ENCODE measurements at places on chromosomes 11 and 22.

DNA sequence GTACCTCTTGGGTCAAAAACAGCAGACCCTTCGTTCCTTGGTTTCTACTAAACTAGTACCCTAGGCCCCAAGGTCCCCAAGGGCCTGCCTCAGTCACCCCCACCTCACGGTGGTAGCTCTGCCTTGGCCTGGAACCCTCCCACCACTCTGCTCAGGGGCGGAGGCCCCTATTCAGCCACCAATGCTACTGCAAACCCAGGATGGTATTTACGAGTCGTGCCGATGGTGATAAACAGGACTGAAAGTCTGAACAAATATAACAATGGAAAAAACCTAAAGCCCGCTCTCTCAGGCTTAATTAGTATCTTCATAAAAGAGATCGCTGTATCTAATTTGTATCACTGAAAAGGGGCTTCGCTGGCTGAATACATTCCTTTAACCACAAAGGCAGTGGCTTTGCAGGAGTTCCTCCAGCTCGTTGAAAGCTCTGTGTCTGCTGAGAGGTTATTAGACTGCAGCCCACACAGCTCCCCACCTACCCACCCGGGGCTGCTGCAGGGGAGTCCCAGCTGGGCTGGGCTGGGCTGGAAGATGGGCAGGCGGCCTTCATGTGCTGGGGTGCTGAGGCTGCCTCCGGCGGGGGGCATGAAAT is 15.2 kb downstream of the SHISAL1 start:
- no peak for DNase-seq

DNA sequence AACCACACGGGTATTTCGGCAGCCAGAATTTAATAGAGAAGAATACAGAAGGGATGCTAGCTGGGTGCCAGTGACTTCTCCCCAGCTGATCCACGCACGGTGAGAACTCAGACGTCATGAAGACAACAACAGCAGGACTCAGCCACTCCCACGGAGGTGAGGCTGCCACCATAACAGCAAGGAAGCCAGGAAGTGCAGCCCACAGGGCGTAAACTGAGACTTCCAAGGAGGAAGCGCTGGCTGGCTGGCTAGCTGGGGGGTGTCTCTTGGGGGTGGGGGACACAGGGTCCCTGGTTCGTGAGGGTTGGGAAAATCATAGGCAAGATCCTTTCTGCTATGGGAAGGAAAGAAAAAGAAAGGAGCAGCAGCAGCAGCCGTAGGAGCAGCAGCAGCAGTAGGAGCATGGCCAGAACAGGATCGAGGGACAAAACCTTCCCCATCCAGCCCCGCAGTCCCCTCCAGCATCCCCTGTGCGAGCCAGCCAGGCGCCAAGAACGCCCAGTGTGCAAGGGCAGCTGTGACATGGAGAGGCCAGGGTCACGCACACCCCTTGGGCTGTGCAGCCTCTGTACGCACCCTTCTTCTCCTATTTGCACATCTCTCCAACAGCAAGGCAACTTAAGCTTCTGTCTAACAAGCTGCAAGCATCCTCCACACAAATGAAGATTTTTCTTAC is 49.6 kb upstream of the SHANK2 start:
- DNase-seq, result no peak

DNA sequence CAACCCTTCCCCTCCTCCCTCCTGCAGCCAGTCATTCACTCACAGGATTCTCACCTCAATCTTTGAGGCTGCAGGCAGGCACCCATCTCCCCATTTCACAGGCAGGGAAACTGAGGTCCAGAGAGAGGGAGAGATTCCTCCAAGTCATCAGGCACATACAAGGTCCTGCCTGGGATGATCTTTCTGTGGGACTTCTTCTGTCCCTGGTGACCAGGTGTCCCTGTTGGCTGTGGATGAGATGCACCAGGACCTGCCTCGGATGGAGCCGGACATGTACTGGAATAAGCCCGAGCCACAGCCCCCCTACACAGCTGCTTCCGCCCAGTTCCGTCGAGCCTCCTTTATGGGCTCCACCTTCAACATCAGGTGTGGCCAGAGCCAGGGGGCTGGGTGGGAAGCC is 7.8 kb downstream of the FTH1 start:
- DNase-seq, result no peak

GRCh38 chr22:39361496-39361895 is 11.7 kb downstream of the SYNGR1 start:
- DNase-seq, result no peak

GRCh38 chr22:38138961-38139360 is 28.5 kb upstream of the BAIAP2L2 start:
- no peak for DNase-seq

DNA sequence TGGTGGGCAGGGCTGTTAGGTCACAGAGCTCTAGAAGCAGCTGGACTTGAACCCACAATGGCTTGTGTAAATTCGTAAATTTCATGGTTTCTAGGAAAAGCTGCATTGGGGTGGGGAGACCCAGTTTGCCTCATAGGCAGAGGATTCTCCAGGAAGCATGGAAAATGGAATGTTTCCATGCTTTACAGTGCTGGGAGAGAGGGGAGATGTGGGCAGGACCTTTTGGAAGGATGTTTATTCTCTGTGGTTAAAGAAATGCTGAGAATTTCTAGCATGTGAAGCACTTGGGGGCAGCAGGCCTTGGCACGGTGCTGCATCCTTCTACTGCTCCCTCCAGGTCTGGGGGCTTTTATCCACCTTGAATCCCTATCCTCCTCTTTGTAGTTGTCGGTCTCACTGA is 46.3 kb downstream of the TRAF6 start:
- no peak for DNase-seq

- no peak for DNase-seq
Observed at GRCh38 chr11:77569676-77570070, 20.1 kb upstream of the AQP11 start.

DNA sequence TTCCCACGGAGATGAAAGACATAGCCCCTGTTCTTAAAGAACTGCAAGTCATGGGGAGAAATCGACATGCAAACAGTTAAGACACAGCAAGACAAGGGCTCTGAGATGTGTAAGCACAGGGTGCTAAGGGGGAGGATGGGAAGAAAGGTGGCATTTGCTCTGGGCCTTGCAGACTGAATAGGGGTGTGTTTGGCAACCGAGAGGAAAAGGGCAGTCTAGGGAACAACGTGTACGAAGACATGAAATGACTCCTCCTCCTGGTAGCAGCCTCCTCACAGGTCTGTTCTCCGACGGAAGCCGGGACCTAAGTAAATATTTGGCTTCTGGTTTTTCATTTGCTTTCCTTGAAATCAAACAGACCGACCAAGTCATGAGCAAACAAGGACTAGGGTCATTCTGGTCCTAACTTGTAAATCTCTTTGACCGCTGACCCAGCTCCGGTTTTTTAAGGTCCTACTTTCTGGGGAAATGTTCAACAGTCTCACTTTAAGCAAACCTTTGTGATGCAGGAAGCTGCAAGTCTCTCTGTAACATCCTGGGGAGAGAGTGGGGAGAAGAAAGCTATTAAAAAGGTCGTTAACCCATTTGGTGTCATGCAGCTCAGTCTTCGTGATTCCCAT is 19.7 kb downstream of the NNMT start:
- peak; percentile 4 for DNase-seq

All from CD4-positive, alpha-beta memory T cell (primary cell).